Hematopoietic multipotent progenitor cell treated with erythropoietin and hydrocortisone succinate and interleukin-3 and kit ligand, for 6 days (in vitro differentiated cells): ENCODE measurements at places on chromosomes 1 and 21.

GRCh38 chr1:20187103-20187812, 940 bp upstream of the PLA2G2C start:
- DNase-seq = peak; percentile 94

DNA sequence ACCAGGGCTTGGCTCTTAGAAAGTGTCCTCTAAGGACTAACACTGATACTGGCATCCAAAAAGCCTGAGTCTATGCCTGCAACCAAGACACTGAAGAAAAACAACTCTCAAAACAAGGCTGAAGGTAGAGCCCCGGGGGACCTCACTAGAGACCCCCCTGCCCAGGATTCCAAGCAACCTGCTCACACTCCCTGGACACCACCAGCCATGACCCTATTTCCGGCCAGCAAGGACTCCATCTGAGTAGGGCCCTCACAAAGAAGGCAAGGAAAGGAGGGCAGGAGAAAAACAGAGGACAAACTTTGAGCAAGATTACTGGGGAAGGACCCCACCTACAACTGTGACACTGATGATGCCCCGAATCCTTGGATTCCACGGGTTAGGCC, 343.1 kb downstream of the NPHP4 start:
- no peak for DNase-seq

GRCh38 chr21:45333583-45334121, 46.0 kb upstream of the POFUT2 start:
- DNase-seq = no peak

DNA sequence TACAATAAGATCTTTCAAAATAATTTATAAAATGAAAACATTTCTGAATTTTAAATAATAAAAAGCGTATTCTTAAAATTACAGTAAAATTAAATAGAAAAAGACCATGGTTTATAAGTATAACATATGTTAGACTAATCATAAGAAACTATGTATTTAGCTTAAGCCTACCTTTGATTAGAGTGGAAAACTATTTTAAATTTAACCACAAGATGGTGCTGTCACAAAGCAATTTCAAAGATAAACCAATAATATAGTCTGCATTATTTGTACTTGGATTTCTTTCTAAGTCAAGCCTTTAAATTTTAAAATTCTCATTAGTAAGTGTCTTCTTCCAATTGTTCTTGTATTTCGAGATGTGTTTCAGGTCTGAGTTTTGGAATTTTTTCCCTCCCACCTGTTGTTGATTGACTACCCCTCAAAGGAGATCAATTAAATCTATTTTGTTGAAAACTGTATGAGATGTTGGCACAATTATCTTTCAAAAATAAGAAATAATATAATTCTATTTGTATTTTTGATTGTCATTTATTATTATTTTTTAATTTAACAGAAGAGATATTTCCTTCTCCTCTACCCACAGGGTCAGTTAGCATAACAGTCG, 459.8 kb downstream of the KCNT2 start:
- DNase-seq = peak; percentile 59

GRCh38 chr21:34305605-34306604, 57.9 kb upstream of the KCNE2 start:
- DNase-seq = no peak
